ENCODE measurements at places on chromosomes 12 and 14. TPM values are rescaled to one million over a fixed set of nuclear protein-coding genes. Genes with fewer than 3 reads are reported as not detected.

GRCh38 chr12:87513536-87514280 is 515.5 kb downstream of the C12orf50 start:
- no peak overlapping the region for H3K27ac ChIP-seq
- H3K27me3 ChIP-seq = no peaks in the 10 kb centered on the region
- no peak overlapping the region for H3K4me3 ChIP-seq
- no peaks in the 10 kb centered on the region for H3K36me3 ChIP-seq
- DNase-seq = no peak
- no peaks in the 10 kb centered on the region for H3K4me1 ChIP-seq

The ST8SIA1 gene
- not detected for total RNA-seq

DNA sequence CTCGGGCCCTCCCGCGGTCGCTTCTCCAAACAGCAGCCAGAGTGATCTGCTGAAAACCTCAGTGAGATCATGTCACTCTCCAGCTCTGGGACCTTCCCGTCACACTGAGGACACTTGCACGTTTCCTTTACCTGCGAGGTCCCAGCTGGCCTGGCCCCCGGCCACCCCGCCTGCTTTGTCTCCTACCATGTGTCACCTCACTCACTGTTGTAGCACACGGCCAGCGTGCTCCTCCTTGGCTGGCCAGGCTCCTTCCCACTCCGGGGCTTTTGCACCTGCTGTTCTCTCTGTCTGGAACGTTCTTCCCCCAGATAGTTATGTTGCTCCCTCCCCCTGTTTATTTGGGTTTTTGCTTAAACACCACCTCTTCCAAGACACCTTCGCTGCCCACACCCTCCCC is 199.0 kb downstream of the TSPAN9 start:
- no peaks in the 10 kb centered on the region for H3K4me1 ChIP-seq
- no peaks in the 10 kb centered on the region for H3K27me3 ChIP-seq
- DNase-seq = no peak
- no peaks in the 10 kb centered on the region for H3K36me3 ChIP-seq

GRCh38 chr14:64074961-64075612 is 219.1 kb downstream of the ESR2 start:
- no peak overlapping the region for H3K27ac ChIP-seq
- peaks cover 30% of the 10 kb centered on the region for H3K36me3 ChIP-seq

- no peaks in the 10 kb centered on the region for H3K27me3 ChIP-seq
- H3K4me3 ChIP-seq = no peak overlapping the region
- H3K4me1 ChIP-seq = no peaks in the 10 kb centered on the region
- H3K27ac ChIP-seq = no peak overlapping the region
These were observed 308.4 kb upstream of the STXBP6 start for GRCh38 chr14:25358330-25358729.

DNA sequence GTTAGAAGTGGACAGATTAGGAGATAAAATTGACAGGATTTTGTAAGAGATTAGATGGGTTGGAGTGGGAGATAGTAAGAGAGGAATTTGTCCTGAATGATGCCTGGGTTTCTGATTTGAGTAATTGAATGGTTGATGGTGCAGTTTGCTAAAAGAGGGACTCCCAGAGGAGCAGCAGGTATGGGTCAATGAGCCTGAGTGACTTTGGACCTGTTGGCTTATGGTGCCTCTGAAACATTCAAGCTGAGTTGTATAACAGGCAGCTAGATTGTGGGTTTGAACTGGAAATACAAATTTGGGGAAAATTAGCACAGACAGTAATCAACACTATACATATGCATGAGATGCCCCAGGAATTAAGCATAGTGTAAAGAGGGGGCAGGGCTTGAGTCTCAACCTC is 16.7 kb upstream of the SYNDIG1L start:
- no peak overlapping the region for H3K4me3 ChIP-seq
- H3K4me1 ChIP-seq = peaks cover 7% of the 10 kb centered on the region
- H3K36me3 ChIP-seq = no peaks in the 10 kb centered on the region
- DNase-seq = no peak
- no peak overlapping the region for H3K27ac ChIP-seq

The DDN gene
- total RNA-seq = 0.39 TPM

DNA sequence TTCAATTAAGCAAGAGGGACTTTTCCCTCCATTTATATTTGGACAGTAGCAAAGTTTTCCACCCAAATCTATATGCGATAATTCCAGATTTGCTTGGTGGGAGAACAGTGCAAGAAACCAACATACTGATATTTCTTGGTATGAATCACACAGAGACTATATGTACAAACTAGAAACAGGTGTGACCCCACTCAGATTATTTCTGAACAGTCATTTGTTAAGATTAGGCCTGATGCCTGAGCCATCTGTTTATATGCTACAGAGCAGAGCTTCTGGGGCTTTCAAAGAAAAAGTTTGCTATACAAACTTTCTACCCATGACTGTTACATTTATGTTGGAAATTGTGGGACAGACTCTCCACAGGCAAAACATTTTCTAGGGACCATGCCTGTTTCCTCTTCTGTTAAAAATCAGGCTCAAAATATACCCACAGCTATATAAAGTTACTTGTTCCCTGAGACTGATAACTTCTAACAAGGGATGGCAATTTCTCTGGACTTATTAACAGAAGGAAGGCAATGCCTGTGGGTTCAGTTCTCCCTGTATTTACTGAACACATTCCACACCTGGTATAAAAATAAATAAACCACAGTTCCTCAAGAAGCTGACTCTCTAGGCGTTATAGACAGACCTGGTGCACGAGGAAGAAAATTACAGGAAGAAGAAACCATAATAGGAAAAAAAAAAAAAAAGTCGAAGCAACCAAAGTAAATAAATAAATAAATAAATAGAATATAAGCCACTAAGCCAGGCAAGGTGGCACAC is 8.0 kb downstream of the PTPN21 start:
- no peak overlapping the region for H3K27ac ChIP-seq
- H3K4me3 ChIP-seq = no peak overlapping the region
- no peaks in the 10 kb centered on the region for H3K4me1 ChIP-seq
- H3K27me3 ChIP-seq = no peaks in the 10 kb centered on the region
- peaks cover 38% of the 10 kb centered on the region for H3K36me3 ChIP-seq

- H3K27me3 ChIP-seq = no peaks in the 10 kb centered on the region
- H3K4me1 ChIP-seq = no peaks in the 10 kb centered on the region
- no peak overlapping the region for H3K4me3 ChIP-seq
- H3K36me3 ChIP-seq = no peaks in the 10 kb centered on the region
These were observed 135.6 kb downstream of the BRMS1L start for GRCh38 chr14:35961697-35962274.

DNA sequence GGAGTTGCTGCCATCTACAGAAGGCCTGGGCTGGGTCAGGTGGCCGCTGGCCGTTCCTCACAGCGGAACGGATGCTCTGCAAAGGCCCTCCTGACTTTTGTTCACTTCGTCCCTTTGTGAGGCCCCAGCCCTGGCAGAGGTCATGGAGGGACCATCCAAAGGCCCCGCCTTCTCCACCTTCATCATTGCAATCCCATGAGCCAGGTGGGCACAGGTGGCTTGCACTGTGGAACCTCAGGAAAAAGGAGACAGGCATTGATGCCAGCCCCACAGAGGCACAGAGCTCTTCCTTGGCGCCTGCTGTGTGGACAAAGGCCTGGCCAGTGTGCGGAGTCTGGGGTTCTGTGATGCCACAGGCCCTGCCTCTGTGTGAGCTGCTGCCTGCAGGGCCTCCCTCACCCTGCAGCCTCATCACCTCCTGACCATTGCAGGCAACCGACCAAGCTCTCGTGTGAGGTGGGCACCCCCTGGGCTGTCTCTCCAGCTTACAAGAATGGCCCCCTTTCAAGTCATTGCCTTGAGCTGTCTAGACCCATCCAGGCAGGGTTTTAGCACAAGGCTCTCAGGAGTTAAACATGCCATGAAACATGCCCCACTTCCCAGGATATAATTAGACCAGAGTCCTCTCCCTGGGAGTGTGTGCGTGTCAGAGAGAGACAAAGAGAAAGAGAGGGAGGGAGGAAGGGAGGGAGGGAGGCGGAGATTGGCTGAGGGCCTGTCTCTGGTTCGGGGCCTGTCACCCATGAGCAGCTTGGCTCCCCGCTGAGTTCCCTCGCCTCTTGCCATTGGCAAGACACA is 19.3 kb downstream of the NFKBIA start:
- H3K4me1 ChIP-seq = no peaks in the 10 kb centered on the region
- H3K27ac ChIP-seq = no peak overlapping the region
- H3K4me3 ChIP-seq = no peak overlapping the region

The PSMB11 gene
- not detected for total RNA-seq

Measured in H9 (cell line).